H1 (cell line): ENCODE measurements at places on chromosomes 5 and 9.
A peak's percentile ranks its signal among the peaks of the same experiment; 100 is the strongest.

GRCh38 chr9:99427260-99427659 is 205.2 kb downstream of the SEC61B start:
- no peak for DNase-seq

DNA sequence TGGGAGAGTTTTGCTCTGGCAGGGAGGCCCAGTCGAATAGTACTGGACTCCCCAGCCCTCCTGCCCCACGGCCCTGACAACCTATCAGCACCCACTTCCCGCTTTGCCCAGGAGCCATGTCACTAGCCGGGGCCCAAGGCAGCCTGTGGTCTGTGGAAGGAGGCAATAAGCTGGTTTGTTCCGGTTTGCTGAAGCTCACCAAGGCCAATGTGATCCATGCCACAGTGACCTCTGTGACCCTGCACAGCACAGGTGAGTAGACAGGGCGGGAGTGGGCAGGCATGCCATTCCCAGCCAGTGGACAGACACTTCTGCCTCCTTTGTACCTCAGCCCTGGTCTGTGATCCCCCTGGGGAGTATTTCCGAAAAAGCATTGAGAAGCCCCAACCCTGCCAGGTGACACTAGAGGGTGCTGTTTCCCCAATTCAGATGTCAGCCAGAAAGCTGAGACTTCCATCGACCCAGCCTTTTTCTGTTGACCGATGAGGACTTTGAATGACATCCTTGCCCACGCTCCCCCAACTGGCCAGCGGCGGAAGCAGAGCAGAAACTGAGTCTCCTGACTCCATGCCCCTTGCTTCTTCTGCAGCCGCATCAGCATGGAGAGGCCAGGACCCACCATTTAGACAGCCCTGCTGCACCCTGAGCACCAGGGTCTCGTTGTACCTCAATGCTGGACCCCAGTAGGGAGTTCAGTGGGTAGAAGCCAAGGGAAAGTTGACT is 9.6 kb downstream of the PCYOX1L start:
- DNase-seq = peak; percentile 89

GRCh38 chr5:137600721-137601360 is 101.7 kb upstream of the SPOCK1 start:
- DNase-seq = no peak

DNA sequence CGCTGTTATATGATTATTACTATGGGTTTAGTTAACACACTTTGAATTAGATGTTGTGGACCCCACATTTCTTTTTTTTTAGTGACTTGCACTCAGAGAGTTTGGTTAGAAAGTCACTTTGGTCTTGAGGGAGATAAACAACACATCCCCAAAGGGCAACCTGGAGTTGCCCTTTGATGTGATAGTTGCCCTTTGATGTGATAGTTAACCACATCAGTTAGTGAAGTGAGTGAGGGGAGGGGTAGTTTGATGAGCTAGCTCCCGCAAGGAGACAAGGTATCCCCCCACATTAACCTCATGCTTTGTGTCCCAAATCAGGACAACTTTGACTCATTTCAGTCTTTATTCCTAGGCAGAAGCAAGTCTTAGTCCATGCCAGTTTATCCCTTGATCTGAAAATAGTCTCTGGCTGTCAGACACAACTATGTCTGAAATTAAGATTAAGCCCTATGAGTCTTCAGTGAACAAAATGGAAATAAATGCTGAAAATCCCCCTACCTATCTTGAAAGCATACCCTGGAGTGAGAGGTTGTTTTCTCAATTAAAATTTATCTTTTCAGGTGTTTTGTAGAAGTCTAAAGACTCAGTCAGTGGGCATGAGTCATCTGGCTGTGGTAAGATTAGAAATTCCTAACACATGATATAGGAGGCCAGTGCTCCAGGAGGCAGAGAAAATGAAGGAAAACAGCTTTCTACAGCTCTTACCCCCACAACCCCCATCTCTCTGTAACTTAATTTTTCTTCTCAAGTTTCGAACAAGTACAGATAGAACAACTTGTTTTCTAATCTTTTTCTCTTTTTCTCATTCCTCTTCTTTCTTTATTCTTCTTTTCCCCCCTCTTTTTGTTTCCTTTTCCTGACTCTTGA is 208.9 kb upstream of the DMRTA1 start:
- no peak for DNase-seq

GRCh38 chr9:37083654-37084053 is 36.7 kb upstream of the ZCCHC7 start:
- DNase-seq = no peak

- no peak for DNase-seq
These were observed 898.0 kb upstream of the C9orf72 start for GRCh38 chr9:28471261-28471660.

- no peak for DNase-seq
These were observed 29.8 kb downstream of the DAB2 start for GRCh38 chr5:39394946-39395345.

GRCh38 chr5:9549941-9550340 is 4.1 kb upstream of the SEMA5A start:
- DNase-seq = no peak

DNA sequence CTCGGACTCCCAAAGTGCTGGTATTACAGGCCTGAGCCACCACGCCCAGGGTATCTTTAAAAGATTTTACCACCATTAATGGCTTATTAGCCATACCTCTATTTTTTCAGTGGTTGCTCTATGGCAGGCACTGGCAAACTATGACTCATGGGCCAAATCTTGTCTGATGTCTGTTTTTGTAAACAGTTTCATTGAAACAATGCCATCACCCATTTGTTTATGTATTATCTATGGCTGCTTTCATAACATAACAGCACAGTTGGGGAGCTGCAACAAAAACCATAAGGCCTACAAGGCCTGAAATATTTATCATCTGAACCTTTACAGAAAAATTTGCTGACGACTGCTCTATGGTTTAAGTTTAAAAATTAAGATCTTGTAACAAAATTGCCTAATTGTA is 66.8 kb downstream of the SLC38A9 start:
- no peak for DNase-seq

DNA sequence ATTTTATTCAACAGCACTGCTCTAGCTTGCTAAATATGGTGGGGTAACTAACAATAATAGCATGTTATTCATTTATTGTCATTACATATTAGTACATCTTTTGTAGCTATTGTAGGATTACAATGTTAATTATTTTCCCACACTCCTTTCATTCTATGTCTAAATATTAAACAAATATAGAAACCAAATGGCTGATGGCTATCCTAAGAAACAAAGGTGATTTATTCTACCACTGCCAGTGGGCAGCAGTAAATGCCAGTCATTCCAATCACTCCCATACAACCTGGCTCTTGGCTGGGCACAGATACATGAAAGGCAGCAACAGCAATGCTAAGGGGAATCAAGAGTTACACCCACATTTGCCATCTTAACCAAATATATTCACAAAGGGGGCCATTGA is 84.1 kb downstream of the FRMD3 start:
- DNase-seq = no peak

DNA sequence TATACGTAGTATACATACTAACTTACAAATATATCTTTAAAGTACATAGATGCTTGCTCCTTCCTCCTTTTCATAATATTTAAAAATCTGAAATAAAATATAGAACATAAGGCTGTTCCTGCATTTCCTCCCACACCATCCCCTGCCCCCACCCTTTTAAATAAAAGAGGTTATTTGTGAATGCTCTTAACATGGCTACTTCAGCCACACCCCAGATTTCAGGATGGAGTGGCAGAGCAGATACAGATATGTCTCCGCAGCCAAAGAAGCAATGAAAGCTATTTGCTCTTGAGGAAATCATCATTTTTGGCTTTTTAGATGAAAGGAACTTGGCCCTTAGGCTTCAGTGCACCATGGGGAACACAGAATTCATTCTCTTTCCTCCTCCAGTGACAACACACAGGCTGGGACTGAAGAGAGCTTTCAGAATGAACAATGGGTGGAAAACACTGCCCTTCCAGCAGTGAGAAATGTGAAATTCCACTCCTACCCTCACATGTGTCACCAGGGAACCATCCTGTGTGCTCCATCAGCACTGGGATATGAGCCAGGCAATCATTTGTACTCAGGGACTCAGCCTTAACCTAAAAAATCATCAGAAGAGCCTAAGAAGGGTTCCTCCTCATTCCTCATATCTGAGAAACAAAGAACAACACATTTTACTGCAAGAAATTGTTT is 134.3 kb downstream of the PPP2R2B start:
- no peak for DNase-seq

DNA sequence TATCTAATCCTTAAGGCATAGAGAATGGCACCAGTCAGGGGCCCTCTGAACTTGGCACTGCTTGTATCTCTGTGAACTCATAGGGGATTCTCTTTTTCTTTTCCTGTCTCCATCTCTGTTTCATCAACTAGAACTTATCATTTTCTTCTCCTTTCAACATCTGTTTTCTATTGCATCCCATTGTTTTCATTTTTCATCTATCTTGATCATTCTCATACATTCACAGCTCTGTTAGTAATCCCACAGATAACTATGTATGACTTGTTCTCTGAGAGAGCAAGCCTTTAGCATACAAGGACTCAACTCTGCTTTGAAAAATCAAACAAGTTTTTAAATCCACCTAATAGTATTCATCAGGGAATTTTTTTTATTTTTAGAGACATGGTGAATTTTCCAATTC is 264.3 kb downstream of the ARRDC3 start:
- no peak for DNase-seq

DNA sequence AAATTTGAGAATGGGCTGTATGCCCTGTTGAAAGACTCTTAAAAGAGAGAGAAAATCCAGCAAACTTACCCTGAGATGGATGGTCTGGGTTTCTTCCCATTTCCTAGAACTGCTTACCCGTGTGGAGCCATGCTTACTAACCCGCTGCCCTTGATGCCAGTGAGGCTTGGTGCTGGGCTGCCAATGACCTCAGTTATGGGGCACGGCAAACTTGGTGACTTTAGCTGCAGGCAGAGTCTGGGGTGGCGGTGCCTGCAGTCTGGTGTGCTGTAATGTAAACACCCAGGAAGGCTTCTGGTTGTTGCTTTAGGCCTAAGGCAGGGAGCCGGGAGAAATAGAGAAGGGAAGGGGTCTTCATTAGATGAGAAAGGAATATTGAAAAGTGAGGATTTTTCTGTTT is 7.3 kb upstream of the TENT4A start:
- no peak for DNase-seq

DNA sequence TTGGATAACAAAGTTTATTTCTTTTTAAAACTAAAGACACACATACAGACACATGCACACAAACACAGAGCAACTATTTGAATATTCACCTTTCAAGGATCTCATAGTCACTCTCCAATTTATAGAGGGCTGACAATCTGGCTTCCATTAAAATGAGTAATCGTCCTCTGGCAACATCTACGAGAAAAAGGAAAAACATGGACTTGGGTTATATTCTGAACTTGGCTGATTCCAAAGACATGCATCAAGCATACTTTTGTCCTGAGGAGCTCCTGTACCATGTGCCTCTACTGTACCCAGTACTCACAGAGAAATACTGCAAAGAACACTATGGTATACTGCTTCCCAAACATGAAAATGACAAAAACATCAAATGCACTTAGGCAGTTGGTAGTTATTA is 15.4 kb downstream of the IARS1 start:
- no peak for DNase-seq

DNA sequence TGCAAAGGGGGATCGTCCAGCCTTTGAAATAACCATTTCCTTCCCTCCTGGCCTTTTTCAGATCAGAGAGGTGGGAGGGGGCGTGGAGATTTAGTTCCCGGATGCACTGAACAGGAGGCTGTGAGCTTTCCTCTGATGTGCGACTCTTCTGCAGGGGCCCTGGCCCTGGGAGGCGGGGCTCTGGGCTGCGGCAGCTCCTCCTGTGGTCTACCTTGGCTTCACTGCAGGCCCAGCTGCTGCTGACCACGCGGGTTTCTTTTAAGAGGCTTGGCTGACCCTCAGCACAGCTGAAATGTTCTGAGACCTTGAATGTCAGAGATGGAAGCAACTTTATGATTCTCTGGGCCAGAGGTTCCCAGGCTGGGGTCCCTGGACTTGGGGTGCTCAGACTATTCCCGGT is 27.0 kb upstream of the COL15A1 start:
- no peak for DNase-seq

DNA sequence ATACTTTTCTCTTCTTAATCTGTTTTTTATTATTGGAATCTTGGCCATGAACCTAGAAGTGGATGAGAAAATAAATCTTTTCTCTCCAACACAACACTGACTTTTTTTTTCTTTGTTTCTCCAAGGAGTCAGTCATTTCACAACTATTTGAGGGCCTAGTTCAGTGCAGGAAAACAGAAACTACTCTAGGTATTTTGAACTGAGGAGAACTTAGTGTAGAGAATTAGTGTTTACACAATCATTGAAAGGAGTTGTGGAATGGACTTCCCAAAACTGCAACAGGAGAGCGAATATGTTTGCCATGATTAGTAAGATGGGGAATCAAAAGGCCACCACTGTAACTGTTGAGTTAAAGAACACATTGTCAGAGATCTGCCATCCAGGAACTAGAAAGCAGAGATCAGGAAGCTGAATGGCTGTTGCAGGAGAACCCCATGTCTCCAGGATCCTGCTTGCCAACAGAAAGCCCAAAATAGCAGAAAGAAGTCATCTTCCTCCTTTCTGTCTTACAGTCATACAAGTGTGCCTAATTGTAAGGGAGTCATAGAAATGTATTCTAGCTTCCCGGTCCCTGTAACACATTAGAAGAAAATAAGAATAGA is 20.3 kb upstream of the PCDH1 start:
- no peak for DNase-seq

- DNase-seq = no peak
These were observed 379.3 kb downstream of the TRIM36 start for GRCh38 chr5:114790403-114790792.

DNA sequence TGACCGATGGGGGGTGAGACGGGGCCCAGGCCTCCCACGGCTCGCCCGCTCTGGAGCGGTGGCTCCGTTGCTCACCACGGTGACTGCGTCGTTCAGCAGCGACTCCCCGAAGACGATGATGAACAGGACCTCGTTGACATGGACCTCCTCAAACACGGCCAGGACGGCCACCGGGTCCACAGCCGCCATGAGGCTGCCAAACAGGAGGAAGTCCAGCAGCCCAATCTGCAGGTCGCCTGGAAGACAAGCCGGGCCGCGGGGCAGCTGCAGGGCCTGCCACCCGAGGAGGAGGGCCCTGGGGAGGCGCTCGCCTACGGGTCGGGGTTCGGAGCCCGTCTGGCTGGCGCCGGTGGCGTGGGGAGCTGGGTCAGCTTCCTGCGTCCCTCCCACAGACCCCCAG is 36.0 kb downstream of the SLC9A3 start:
- no peak for DNase-seq

- no peak for DNase-seq
These were observed 14.6 kb downstream of the MRPS27 start for GRCh38 chr5:72305194-72306142.

- DNase-seq = peak; percentile 24
These were observed 145.4 kb downstream of the ENTREP1 start for GRCh38 chr9:69470186-69470977.

GRCh38 chr9:136045595-136046553 is 49.2 kb downstream of the NACC2 start:
- no peak for DNase-seq

DNA sequence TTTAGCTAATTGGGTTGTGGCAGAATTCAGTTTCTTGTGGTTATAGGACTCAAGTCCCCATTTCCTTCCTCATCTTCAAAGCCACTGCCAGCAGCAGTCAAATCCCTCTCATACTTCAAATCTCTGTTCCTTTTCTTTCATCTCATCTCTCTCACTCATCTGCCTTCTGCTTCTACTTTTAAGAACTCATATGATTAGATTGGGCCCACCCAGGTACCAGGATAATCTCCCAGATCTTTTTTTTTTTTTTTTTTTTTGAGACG is 8.0 kb upstream of the REEP5 start:
- no peak for DNase-seq

- peak; percentile 25 for DNase-seq
These were observed 27.8 kb downstream of the PRLR start for GRCh38 chr5:35202319-35203111.
